ENCODE measurements at places on chromosomes 3 and 15.
A peak's percentile ranks its signal among the peaks of the same experiment; 100 is the strongest.

- DNase-seq: no peak
Observed at GRCh38 chr3:18982920-18983319, 165.4 kb upstream of the KCNH8 start.

DNA sequence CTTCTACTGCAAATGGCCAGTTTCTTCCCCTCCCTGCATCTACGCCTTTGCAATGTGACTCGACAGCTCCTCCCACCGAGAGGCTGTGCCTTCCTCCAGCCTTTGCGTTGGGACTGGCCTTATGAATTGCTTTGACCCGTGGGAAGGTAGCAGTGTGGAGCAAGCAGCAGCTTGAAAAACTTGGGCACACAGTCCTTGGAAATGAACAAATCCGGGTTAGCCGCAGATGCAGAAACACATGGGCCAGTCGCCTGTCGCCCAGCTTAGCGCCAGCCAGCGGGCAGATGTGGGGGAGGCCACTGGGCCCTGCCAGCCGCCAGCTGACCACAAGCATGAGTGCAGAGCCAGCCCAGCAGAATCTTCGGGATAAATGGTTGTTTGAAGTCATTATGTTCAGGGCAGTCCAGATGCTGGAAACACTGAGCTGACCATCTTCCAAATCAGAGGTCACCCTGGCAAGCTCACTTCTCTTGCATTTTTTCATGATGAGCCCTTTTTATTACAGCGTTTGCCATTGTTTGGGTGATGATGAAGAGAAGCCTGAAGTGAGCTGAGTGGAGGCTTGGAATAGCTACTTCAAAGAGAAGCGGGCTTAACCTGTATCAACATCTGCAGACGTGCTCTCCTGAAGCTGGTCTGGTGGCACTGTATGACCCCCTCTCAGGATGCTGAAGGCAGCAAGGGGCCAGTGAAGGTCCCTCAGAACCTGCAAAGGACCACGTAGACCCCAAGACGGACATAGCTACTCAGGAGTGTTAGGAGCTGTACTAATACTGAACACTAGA is 9.8 kb downstream of the SELENOS start:
- no peak for DNase-seq

GRCh38 chr3:187062526-187063177 is 76.6 kb downstream of the RPL39L start:
- no peak for DNase-seq

- DNase-seq: peak; percentile 70
Observed at GRCh38 chr3:183766745-183767606, 58.4 kb downstream of the MAP6D1 start.

DNA sequence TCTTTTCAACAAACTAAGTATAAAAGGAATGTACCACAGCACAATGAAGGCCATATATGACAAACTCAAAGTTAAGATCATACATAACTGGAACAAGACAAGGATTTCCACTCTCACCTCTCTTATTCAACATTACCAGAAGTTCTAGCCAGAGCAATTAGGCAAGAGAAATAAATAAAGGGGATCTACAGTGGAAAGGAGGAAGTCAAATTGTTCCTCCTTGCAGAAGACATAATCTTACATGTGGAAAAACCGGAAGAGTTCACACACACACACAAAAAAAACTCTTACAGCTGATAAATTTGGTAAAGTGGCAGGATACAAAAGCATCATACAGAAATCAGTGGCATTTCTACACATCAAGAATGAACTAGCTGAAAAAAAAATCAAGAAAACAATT is 277.9 kb downstream of the MCTP2 start:
- no peak for DNase-seq

DNA sequence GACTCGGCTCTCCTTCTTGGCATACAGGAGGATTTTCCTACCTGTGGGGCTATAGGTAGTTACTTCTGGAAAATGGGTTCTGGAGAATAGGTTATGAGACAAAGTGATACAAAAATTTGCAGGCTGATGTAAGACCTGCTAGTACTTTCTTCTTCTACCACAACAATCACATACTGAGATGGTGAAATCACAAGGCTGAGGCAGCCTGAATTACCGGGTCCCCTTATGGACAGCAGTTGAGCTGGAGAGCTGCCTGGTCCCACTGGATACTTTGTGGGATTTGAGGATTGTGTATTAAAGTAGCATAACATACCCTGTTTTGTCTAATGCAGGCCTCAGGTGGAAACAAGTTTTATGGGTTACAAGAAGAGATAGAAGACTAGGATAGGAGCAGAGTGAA is 86.5 kb upstream of the FAM98B start:
- no peak for DNase-seq

GRCh38 chr15:89686522-89686921 is 4.0 kb downstream of the PEX11A start:
- no peak for DNase-seq

GRCh38 chr3:151047636-151048035 is 37.8 kb upstream of the MED12L start:
- DNase-seq: no peak

All from mesothelial cell of epicardium (in vitro differentiated cells).